Activated T-helper 9 cell treated with anti-CD3 and anti-CD28 coated beads, Interleukin-2, amount 50 U/mL, for 16 hours (primary cell): ENCODE measurements at places on chromosomes 1 and 21.

DNA sequence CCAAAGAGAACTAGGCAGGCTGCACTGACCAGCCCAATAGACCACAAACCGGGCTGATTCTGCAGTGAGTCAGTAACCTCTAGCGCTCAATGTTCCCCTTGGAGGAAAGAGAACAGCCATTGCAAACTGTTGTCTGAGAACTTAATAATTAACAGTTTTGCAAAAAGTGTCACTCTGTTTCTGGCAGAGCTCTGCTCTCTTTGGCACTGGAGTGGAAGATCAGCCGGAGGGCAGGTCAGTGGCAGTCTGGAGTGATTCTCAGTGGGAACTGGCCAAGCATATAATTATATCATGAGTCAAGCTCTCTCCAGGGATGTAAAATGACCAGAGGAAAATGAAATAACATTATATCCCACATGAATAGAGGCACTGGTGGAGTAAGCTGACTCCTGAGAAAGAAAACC lies 238.3 kb downstream of the HLX start:
- DNase-seq = no peak

- DNase-seq = no peak
Observed at GRCh38 chr1:36081926-36082485, 1.9 kb upstream of the TEKT2 start.

GRCh38 chr21:26057477-26058170 lies 112.9 kb downstream of the APP start:
- no peak for DNase-seq

GRCh38 chr1:92934395-92935378 lies 26.6 kb downstream of the DIPK1A start:
- DNase-seq = no peak

- no peak for DNase-seq
Observed at GRCh38 chr1:155079210-155079486, 511 bp downstream of the EFNA3 start.

DNA sequence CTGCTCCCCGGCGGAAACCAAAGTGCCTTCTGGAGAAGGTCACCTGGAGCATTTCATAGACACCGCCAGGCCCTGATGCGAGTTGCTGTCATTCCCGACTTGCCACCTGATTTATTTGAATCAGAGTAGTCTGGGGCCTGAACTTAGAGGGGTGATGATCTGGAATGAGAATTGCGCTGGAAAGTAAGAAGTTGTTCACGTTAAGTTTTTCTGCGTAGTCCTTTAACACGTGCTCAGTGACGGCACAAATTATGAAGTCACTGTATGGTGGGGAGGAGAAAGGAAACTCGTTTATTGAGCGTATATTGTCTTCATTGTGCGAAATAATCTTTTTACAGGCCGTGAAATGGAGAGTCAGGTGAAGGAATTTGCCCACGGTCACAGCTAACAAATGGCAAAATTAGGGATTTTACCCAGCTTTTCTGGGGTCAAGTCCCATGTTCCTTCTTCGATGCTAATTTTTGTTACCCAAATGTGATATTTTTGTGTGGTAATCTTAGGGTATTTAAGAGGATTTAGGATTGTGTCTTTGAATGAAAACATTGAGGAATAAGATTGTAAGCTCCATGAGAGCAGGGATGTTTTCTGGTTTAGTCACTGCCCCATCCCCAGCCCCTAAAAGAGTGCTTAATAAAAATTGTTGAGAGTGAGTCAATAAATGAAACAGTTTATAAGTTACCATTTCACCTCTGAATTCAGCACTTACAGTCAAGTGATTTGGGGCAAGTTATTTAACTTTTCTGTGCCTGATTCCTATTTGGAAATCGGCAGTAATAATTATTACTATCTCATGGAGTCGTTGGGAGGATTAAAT lies 46.4 kb upstream of the NBL1 start:
- DNase-seq = no peak
